ENCODE measurements at places on chromosomes 11 and 22.

DNA sequence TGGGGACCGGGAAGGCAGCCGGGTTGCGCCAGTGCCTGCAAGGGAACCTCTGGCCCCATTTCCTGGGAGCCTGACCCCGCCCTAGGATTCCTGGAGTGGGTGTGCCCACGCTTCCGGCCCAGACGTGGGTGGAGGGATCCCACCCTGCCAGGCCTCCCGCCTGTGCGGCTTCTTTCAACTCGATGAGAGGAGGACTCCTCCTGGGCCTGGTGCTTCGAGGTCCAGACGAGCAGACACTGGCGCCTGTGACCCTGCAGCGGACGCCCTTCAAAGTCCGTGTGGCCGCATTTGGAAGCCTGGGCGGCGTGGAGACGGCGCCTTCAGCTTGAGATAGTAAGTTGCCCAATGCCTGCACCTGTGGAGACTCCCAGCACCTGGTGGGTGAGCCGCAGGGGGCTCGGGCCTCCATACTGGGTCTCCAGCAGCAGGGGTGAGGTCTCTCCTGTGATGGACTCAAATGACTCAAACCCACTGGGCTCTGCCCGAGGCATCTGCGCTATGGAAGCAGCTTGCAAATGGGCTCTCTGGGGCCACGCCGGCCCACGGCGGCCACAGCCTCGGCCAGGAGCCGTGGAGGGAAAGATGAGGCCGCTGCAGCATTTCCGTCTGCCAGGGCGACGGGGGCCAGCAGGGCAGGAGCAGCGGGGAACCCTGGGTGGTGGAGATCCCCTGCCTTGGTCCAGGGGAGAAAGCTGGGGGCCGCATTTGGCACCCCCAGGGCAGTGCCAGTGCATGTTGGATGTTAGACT is 64.3 kb upstream of the PPARA start:
- DNase-seq: no peak

DNA sequence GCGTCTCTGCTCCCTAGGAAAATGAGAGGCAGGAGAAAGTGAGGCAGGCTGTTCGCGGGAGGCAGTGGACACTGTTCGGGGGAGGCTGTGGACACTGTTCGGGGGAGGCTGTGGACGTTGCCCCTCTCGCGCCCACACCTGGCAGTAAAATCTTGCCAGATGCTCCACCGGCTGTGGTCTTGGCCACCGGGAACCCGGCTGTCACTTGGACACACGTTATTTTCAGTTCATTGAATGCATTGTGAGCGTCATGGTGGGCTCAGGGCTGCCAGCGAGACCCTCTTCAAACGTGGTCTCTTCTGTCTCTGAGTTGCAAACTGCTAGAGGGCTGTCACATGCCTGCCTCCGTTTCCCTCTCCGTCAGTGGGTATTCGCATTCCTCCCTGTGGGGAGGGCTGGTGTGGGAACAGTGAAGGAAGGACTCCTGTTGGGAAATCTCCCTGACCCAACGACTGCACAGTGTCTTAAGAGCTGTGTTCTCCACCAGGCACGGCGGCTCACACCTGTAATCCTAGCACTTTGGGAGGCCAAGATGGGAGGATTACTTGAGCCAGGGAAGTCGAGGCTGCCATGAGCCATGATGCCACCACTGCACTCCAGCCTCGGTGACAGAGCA is 1.4 kb downstream of the PRR5 start:
- DNase-seq: no peak

DNA sequence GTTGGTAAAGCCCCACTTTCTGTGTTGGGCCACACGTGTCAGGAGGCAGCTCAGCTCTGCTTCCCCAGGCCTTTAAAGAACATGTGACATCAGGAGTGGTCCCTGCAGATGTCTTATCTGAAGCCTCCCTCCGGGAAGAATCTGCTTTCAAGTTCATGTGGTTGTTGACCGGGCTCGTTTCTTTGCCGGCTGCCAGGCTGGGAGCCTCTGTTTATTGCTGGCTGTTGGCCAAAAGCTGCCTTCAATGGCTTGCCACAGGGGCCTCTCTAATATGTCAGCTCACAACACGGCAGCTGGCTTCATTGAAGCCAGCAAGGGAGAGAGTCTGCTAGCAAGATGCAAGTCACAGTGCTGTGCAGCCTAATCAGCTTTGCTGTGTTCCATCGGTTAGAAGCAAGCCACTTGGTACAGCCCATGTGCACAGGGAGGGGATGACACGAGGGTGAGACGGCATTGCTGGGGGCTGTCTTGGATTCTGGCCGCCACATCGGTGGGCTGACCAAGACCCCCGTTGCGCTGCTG is 14.6 kb downstream of the MRGPRF start:
- DNase-seq: no peak

DNA sequence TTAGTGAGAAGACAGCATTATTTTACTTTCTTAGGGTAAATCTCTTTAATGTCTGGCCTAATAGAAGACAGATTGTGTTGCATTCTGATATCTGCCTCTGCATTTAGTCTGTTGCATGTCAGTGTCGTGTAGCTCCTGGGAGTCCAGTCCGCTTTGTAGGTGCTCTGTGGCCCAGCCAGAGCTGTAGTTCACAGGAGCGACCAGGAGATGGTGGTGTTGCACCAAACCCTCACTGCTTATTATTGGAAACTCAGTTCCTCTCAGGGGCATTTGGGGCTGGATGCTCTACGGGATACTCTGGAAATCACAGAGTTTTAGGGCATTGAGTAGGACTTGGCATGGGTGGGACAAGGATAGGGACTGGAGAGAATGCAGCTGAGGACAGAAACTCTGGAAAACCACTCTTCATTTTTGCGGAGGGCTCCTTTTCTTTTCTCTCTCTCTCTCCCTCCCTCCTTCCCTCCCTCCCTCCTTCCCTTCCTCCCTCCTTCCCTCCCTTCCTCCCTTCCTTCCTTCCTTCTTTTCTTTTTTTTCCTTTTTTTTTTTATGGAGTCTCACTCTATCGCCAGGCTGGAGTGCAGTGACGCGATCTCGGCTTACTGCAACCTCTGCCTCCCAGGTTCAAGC is 21.7 kb downstream of the MIAT start:
- peak; percentile 61 for DNase-seq

GRCh38 chr11:7587712-7588111 is 73.9 kb downstream of the PPFIBP2 start:
- DNase-seq: no peak
